Right lung (tissue), 10 donors: ENCODE measurements at places on chromosomes 12 and 14. TPM values are rescaled to one million over a fixed set of nuclear protein-coding genes. Genes with fewer than 3 reads are reported as not detected.

Gene KRT8
- polyA plus RNA-seq, result 183 TPM

Gene RPS29
- 1,859 TPM for polyA plus RNA-seq

Gene CCDC91
- polyA plus RNA-seq, result 28.8 TPM

Gene RNASE7
- not detected for polyA plus RNA-seq

Gene GALNT16
- 4.9 TPM for polyA plus RNA-seq

Gene TSHR
- 0.18 TPM for polyA plus RNA-seq
